ENCODE measurements at places on chromosomes 2 and 18.

GRCh38 chr2:86314125-86314524 is 23.3 kb downstream of the REEP1 start:
- no peak for DNase-seq

DNA sequence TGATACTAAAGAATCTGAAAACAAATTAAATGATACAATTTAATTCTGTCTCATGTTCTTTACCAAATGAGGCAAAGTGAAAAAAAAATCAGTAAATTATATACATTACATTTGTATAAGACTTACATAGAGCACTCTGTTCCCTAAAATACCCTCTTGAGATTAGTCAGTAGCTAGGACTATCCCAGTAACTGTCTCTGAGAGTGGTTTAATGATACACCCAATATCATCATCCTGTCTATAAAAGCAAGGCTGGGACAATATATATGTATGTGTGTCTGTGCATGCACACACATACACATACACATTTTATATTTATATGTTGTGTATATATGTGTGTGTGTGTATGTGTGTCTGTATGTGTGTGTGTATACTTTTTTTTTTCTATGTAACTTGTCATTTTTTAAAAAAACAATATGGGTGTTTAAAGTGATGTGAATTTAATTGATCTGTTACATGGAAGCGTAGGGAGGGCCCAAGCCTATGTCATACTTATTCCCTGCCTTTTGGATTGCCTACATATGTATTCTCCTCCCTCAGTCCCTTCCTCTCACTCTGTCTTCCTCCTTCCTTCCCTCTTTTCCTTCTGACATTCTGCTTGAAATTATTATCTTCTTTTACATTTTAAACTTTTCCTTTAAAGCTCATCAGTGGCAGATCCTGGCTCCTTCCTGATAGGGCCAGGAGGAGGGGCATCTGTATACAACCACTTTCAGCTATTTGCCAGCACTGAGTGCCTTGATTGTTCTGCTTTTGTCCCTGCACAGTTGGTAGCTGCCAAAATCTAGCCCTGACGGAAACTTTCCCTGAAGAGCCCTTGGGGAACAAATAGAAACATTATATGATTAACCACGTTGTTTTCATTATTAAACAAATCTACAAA is 6.8 kb downstream of the ASXL3 start:
- DNase-seq, result no peak

DNA sequence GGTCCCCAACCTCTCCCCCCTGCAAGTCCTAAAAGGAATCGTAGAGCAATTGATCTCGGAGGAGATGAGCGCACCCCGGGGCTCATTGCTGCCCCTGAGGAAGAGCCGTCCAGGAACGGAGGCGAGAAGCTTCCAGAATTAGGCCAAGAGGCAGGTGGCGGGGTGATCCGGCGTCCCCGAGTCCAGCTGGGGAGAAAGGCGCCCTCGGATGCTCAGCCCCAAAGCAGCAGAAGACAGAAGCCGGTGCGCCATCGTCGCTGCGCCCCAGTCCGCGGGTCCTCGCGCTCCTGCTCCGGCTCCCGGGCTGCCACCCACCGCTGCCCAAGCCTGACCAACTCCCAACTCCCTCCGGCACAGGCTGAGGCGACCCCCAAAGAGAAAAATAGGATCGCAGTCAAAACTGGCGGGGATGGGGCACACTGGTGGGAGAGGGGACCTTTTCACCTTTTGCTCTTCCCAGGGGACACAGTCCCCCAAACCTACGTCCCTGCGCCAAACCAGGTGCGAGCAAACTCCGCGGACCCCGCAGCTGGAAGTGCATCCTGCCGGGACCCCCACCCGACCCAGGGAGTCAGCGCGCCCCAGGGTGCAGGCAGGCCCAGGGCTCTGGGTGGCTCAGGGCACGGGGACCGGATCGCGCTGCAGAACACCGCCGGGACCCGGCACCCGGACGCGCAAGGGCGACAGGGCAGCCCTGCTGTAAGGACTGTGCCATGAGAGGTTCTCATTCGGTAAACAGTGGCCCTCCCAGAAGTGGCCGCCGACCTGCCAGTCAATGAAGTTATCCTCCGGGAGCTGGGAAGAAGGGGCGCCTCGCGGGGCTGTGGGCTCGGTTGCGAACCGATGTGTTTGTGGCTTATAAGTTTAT is 8.4 kb upstream of the MEIS1 start:
- DNase-seq, result no peak

GRCh38 chr2:24724111-24724775 is 68.9 kb downstream of the PTRHD1 start:
- peak; percentile 42 for DNase-seq

DNA sequence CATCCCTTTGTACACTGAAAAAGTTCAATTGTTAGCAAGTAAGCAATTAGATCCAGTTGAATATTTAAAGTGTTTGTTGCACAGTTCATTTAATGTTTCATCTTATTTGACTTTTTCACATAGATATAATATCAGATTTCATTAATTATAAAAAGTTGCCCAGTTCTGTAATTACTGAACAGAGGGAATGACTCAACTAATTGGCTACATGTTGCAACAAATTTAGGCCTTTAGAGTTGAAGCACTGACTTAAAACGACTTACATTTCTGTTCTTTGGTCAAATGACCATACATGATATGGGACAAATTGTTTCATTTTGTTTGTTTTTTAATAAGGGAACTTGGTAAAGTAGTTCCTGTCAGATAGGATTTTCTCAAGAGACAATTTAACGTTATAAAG is 68.5 kb upstream of the FAM117B start:
- DNase-seq, result peak; percentile 48

GRCh38 chr2:16212321-16212720 is 272.0 kb downstream of the MYCN start:
- no peak for DNase-seq

- DNase-seq, result no peak
Measured at GRCh38 chr18:22921772-22922171, 11.4 kb upstream of the RBBP8 start.
